ENCODE measurements at places on chromosomes 4 and X. TPM values are rescaled to one million over a fixed set of nuclear protein-coding genes. Genes with fewer than 3 reads are reported as not detected.

Gene CHRDL1
- total RNA-seq: not detected

Gene NUDT9
- 15.7 TPM for total RNA-seq

Gene CFAP99
- total RNA-seq: 0.32 TPM

Gene NRK
- total RNA-seq: not detected

Gene CENPU
- total RNA-seq: 79.2 TPM

Gene RADX
- 4.3 TPM for total RNA-seq

Gene GABRG1
- total RNA-seq: not detected

Gene ARMCX1
- 0.92 TPM for total RNA-seq

Gene REPS2
- total RNA-seq: 14.5 TPM

Gene SPANXC
- total RNA-seq: not detected

Gene BANK1
- total RNA-seq: 7.9 TPM

Gene CENPVL2
- not detected for total RNA-seq

Gene AWAT2
- total RNA-seq: not detected

Gene SSX2
- not detected for total RNA-seq

Gene DDX53
- total RNA-seq: not detected

Gene TEX11
- not detected for total RNA-seq
